ENCODE measurements at places on chromosomes 7 and 10.

DNA sequence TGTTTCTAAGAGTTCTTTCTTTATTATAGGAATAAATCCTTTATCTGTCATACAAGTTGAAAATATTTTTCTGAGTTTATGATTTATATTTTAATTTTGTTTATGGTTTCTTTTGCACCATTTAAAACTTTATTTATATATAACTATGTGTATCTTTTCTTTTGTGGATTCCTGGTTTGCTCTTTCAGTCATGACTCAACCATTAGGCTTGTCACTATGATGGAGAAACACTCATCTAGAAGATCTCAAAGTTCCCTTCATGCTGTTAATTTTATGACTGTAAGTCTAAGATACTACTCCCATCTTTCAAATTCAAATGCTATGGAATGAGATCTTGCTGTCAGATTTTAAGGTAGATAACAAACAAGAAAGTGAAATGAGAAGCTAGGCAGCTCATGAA lies 199.5 kb downstream of the INHBA start:
- no peak for DNase-seq

DNA sequence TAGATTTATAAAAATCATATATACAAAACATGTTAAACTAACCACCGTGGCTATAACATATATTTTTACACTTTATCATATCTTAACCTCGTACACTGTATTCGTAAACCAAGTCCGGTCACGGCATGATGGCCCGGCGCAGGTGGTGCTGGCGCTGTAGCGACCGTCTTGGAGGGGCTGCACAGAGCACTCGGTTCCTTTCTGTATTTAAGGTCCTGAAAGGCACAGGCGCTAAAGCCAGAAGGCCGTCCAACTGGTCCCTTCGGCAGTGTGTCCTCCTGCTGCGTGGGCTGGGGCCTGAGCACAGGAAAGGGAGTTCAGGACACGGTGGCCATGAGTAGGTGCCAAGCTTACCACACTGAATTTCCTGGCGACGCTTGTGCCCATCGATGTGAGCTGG lies 33.8 kb downstream of the AMZ1 start:
- no peak for DNase-seq

DNA sequence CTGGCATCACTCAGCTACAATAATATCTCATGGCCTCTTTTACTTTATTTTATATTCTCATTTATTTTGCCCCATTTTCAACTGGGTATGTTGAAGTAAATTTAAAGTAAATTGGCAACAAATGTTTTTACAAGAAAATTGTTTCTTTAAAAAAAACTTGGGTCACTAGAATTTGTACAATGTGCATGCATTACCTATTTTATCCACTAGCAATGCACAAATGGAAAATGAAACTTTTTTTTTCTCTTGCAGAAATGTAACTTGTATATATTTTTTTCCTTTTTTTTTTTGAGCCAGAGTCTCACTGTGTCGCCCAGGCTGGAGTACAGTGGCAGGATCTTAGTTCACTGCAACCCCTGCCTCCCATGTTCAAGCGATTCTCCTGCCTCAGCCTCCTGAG lies 10.3 kb upstream of the H2AZ2 start:
- no peak for DNase-seq

DNA sequence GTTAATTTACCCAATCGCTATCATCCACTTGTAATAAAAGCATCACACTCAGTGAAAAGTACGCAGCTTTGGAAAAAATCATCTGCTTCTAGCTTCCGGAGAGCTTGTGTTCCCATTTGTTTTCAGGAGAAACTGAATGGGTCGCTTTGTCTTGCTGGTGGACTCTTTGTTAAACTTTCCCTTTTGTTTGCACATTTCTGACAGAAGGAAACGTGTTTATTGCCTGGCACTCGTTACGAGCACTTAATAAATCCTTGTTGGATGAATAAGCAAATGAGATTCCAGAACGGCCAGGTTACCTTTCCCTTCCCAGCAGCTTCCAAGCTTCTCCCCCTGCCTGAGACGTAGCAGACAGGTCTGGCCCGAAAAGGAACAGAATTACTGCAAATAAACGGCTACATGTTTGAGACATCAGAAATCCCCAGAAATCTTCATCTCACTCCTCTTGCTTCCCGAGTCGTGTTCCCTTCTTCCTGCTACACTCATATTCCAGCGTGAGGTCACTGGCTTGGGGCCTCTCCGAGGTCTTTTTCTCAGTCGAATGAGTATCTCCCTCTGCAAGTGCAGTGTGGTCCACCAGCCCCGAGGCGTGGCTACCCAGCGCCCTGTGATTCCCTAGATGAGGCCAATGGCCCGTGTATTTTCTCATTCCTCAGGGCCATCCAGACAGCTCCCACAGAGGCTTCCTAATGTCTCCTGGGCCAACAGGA lies 167.2 kb downstream of the FRMD4A start:
- no peak for DNase-seq

DNA sequence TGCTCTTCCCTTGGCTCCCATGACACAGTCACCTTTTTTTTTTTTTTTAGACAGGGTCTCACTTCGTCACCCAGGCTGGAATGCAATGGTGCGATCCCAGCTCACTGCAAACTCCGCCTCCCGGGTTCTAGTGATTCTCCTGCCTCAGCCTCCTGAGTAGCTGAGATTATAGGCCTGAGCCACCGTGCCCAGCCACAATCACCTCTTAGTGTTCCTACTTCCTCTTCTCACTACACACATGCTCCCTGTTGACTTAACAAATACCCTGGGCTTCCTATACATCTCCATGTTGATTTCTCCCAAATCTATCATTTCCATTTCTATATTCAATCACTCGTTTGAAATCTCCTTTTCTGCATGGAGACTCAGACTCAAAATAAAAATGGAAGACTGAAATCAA lies 91.7 kb downstream of the CUBN start:
- DNase-seq = no peak

DNA sequence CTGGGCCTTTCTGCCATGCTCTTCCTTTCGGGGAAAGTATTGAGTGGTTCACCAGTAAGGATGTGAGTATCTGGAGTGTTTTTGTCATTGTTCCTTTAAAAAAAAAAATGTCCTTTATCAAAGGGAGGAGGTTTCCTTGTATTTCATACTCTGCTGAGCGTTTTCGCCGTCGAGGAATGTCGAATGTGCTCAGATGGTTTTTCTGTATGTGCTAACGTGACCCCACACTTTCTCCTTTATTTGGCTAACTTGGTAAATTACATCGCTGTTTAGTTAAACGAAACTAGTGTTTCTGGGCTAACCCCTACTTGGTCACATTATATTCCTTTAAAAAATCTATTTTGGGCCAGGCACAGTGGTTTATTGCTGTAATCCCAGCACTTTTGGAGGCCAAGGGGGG lies 45.9 kb downstream of the INPP5A start:
- DNase-seq = no peak

DNA sequence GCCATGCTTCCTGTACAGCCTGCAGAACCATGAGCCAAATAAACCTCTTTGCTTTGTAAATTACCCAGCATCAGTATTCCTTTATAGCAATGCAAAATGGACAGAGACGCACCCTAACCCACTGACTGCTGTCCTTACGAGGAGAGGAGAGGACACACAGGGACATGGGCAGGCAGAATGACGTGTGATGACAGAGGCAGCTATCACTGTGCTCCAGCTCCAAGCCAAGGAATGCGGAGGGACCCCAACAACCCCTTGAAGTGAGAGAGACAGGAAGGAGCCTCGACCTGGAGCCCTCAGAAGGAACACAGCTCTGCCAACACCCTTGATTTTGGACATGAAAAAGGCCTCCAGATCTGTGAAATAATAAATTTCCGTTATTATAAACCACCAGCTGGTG lies 46.6 kb upstream of the EBF3 start:
- no peak for DNase-seq

GRCh38 chr10:79320820-79321493 lies 26.3 kb upstream of the PPIF start:
- DNase-seq = no peak

- no peak for DNase-seq
Measured at GRCh38 chr10:110141871-110142635, 65.4 kb upstream of the MXI1 start.

DNA sequence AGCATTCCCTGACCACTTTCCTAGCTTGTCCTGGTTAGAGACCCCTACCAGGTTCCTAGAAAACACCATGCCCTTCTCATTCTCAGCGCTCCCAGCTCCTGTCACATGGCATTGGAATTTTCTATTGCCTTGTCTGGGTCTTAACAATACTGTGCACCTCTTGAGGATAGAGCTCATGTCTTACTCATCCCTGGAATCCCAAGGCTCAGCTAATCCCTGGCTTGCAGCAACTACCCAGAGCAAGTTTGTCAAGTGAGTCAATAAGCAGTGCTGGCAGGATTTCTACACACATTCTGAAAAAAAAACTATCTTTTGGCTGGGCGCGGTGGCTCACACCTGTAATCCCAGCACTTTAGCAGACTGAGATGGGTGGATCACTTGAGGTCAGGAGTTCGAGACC lies 11.7 kb upstream of the PRDX3 start:
- no peak for DNase-seq

DNA sequence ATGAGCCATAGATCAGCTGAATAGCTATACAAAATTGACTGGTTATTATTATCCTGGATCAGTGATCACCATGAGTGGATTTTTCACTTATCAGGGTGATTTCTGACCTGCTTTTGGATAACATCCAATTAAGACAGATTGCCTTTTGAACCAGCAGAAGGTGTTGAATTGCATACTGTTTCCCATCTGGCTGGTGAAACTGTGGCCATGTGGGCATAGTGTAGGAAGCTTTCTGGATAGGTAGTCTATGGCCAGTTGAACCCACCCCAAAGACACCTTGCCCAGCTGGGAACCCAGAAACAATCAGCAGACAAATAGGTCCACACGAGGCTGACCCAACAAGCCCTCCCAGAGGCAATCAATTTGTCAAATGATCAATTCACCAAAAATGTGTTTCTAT lies 29.3 kb downstream of the DNAJC12 start:
- DNase-seq = no peak

DNA sequence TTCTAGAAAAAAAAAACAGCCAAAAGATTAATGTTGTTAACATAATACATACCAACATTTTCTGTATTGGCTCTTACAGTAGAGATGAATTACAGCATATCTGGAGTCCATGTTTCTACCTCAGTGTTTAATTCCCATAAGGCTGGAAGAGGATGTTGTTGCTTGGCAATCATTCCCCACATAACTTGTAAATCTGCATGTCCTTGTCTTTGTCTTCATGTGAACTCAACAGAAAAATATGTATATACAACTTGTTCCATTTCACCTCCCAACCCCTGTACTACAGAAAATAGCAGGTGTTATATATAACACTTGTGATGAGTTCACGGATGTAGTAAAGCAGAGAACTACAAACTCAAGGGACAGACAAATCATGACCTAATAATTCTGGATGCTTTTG lies 160.9 kb upstream of the SEMA3C start:
- DNase-seq = no peak

GRCh38 chr10:22219308-22219707 lies 1.5 kb upstream of the EBLN1 start:
- DNase-seq = no peak

- DNase-seq = no peak
Measured at GRCh38 chr7:23020742-23021401, 6.9 kb upstream of the HYCC1 start.

- no peak for DNase-seq
Measured at GRCh38 chr7:115410972-115411686, 489.2 kb downstream of the MDFIC start.

DNA sequence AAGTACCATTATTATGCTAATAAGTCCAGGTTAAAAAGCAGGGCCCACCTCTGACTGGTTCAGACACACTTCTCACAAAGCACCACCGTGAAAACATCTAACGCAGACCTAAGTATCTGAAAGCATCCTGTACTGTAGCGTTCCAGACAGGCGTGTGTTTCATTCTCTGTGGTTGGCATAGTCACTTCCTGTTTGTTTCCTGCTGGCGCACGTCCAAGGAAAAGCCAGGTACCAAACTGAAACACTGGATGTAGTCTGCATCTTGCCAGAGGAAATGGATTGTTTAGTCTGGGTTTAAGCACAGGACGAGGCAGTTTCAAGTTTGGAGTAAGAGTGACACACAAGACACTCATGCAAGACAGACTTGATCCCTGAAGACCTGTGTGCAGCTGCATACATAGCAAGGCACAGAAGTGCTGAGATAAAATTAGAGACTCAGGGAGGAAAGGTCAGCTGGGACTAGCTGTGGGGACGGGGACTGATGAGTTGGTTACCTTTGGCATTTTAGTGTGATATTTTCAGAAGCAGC lies 23.3 kb downstream of the BPGM start:
- peak; percentile 40 for DNase-seq

DNA sequence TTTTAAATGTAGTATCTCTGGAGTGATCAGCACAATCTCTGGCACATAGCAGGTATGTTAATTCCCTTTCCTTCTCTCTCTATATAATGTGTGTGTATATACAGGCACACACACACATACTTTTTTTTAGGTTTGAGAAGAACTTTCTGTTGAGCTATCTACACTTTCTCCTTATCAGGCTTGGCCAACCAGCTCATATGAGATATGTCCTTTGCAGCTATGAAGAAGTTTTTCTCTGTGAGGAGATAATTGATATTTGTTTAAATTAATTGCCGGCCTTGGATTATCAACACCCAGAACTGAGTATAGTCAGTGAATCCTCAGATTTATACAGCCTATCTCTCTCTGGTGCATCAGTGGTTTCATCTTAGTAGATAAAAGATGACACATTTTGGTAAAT lies 2.3 kb upstream of the MCU start:
- no peak for DNase-seq

GRCh38 chr10:87860156-87860795 lies 3.1 kb downstream of the KLLN start:
- DNase-seq = peak; percentile 23

- no peak for DNase-seq
Measured at GRCh38 chr7:129728875-129729467, 117.5 kb downstream of the NRF1 start.

DNA sequence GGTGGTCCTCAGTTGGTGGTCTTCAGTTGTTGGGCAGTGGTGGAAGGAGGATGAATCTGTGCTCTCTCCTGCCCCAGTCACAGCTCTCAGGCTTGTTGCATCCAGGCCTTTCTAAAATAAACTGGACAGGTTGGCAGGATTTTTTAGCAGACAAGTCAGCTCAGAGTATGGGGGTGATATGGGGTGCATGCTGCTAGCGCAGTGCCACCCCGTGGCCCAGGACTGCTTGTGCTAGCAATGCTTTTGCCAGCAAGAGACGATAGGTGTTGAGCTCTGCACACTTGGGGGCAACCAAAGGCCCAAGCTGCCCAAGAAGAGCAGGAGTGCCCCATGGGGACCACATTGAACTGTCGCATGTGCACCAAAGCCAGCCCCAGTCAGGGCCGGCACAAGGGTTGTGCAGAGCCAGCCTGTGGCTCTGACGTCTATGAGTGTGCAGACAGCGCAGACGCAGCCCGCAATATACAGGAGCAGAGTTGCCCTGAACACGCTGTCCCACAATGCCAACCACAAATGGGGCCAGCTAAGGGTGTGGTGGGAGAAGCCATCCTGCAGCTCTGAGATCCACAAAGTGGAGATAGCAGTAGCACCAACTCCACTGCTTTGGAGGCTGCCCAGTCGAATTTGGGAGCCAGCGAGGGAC lies 49.8 kb upstream of the PDSS1 start:
- DNase-seq = no peak

DNA sequence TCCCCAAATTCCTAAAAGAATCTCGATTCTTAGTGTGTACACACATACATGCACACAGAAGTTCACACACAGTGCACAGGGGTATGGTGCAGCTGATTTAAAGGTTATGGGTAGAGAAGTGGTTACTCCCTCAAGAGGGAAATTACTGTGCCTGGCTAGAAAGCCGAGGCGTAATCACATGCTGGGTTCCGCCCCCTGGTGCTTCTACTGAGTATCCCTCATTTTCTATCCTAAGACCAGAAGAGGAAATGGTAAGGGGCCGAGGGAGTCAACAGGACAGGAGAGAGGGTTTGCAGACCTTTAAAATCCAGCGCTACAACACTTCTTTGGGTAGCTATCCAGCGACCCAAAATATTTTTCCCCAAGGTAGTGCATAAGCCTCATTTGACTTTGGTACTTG lies 147.3 kb upstream of the TMEM196 start:
- no peak for DNase-seq
